Effector CD4-positive, alpha-beta T cell (primary cell): ENCODE measurements at places on chromosomes 16 and 17.

DNA sequence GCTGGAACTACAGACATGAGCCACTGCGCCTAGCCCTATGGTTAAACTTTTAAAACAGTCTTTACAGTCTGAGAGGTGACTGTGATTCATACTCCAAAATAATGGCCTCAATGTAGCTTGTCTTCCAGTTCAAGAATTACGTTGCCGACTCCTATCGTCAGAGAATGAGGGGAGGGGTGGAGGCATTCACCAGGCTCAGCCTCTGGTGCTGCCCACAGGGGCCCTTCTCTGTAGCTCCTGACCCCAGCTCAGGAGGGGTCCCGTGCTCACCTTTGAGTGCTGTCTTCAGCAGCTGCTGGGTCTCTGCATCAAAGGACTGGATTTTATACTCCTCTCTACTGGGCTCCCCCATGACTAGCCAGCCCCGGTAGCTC, 1.2 kb downstream of the MIF4GD start:
- DNase-seq, result no peak

- DNase-seq, result no peak
Observed at GRCh38 chr16:87295259-87295658, 21.9 kb downstream of the C16orf95 start.

- no peak for DNase-seq
Observed at GRCh38 chr17:57482657-57483056, 226.3 kb downstream of the MSI2 start.

- no peak for DNase-seq
Observed at GRCh38 chr17:15180121-15180561, 85.0 kb downstream of the PMP22 start.

GRCh38 chr17:31595666-31596381, 204.3 kb downstream of the RAB11FIP4 start:
- no peak for DNase-seq

DNA sequence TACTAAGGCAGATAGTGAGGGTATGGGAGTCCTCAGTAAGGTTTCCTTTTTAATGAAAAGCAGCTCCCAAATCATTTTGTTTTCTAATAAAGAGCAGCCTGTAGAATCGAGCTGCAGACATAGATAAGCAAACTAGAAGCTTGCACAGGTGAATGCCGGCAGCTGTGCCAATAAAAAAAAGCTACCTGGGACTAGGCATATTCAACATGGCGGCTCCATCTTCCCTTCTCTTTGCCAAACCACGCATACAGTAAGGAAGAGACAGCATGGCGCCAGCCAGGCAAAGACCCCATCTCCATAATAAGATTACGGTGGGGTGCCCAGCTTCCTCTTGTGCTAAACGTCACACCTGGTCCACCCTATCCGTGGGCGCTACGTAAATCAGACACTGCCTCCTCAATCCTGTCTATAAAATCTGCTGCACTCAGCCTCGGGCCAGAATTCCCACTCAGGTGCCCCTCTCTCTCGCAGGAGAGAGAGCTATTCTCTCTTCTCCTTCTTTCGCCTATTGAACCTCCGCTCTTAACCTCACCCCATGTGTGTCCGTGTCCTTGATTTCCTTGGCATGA, 92.7 kb upstream of the FA2H start:
- no peak for DNase-seq

- no peak for DNase-seq
Observed at GRCh38 chr16:66357523-66357928, 9.0 kb upstream of the CDH5 start.

GRCh38 chr16:10169904-10170410, 12.3 kb downstream of the GRIN2A start:
- DNase-seq, result no peak

- peak; percentile 63 for DNase-seq
Observed at GRCh38 chr17:44219616-44220212, at the start of gene UBTF. TSS of gene UBTF (minus strand) at chr17:44219675. CDS start at chr17:44218229, 1,446 bp downstream.

GRCh38 chr16:10754941-10755340, 11.3 kb downstream of the NUBP1 start:
- no peak for DNase-seq

- DNase-seq, result no peak
Observed at GRCh38 chr17:45093444-45094110, 32.5 kb downstream of the NMT1 start.

GRCh38 chr16:73145166-73145880, 97.4 kb upstream of the ZFHX3 start:
- no peak for DNase-seq

- DNase-seq, result no peak
Observed at GRCh38 chr16:16158741-16159374, 64.4 kb downstream of the ABCC6 start.

DNA sequence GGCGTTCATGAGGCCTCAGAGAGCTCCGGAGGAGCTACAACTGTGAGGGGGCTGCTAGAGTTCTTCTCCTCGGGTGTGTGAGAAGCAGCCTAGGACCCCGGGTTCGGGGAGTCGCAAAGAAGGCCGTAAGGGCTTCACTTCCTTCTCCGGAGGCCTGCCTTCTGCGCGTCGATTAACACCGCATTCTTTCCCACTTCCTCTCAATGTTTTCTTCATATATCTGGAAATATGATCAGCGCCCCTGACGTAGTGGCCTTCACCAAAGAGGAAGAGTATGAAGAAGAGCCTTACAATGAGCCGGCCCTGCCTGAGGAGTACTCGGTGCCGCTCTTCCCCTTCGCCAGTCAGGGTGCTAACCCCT, 449 bp downstream of the SMCR8 start:
- peak; percentile 14 for DNase-seq

DNA sequence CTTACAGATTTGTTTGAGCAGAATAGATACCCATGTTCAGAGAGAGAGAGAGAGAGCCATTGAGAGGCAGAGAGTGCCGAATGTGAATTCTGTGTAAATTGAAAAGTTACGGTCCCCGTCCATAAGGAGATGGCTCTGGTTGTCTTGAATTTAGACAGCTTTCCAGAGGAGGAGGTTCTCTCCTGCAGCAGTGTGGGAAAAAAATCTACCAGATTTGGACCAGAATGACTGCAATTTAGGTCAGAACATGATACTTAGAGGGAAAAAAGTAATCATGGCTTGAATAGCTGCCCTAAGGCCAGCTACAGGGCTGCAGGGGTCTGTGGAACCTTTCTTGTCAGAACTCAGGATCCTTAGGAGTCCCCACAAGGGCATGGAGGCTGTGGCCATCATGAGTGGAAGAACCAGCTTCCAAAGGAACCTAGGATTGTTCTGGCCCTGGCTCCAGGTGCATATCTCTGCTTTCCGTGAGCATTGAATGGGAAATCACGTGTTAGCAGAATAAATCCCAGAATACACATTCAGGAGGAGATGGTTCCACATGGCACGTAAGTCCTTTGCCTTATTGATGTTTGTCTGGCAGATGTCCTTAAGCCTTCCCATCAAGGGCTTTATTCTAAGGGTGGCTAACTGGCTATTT, 13.0 kb downstream of the PITPNC1 start:
- no peak for DNase-seq

DNA sequence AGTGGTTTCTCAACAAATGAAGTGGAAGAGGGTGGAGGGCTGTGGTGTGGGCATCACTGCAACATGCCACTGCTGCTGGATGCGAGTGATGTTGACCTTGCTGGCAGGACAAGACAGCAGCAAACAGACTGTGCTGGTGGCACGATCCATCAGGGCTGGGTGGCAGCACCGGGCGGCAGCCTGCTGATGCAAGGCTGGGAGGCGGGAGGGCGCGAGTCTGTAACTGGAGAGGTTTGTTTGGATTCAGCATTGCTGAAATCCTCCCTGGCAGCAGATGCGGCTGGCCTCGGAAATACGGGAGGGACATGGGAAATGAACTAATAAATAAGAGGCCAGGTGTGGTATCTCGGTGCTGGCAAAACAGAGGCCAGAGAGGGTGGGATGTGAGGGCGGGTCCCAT, 224.2 kb downstream of the ENGASE start:
- no peak for DNase-seq

DNA sequence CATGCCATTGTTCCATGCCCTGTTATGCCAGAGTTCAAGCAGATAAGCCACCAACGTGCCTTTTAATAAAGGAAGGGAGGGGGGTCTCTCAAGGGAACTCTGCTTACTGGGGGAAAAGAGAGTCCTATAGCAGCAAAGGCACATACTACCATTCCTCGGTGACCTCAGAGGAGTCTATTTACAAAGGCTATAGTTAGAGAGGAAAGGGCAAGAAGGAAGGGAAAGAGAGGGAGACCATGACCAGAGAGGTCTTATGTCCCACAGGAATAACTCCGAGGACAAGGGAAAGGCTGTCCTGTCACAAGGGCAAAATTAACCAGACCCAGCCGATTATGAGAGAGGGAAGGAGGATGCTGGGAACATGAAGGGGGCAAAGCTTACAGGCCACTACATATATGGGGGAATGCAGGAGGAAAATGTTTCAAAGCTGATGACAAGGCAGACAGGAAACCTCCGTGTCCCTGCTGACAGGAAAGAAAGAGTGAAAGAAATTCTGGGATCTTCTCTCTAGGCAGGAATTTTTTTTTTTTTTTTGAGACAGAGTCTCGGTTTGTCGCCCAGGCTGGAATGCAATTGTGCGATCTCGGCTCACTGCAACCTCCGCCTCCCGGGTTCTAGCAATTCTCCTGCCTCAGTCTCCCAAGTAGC, 51.5 kb downstream of the HIC1 start:
- no peak for DNase-seq

DNA sequence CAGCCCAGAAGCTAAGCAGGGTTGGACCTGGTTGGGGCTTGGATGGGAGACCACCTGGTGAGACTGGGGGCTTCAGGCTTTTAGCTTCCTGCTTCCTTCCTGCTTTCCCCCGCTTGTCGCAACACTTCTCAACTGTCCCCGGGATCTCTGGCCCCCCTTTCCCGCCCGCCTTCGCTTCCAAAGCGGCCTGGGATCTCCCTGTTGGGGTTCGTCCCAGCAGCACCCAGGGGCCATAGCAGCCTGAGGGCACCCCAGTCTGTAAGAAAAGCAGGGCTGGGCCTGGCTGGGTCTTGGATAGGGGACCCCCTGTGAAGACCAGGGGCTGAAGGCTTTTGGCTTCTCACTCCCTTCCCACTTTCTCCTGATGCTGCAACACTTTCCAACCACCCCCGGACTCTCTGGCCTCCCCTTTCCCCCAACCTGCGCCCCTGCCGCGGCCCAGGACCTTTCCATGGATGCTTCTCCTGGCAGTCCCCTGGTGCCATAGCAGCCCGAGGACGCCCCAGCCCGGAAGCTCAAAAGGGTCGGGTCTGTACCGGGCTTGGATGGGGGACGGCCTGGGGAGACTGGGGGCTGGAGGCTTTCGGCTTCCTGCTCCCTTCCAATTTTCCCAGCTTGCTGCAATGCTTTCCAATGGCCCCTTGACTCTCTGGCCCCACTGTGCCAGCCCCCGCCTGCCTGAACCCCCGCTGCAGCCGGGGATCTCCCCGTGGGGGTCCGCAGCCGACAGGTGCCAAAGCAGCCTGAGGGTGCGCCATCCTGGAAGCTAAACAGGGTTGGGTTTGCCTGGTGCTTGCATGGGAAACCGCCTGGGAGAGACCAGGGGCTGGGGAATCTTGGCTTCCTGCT, 2276.2 kb downstream of the TP53TG3F start:
- no peak for DNase-seq

GRCh38 chr16:71648921-71649320, 22.9 kb downstream of the MARVELD3 start:
- DNase-seq, result no peak

DNA sequence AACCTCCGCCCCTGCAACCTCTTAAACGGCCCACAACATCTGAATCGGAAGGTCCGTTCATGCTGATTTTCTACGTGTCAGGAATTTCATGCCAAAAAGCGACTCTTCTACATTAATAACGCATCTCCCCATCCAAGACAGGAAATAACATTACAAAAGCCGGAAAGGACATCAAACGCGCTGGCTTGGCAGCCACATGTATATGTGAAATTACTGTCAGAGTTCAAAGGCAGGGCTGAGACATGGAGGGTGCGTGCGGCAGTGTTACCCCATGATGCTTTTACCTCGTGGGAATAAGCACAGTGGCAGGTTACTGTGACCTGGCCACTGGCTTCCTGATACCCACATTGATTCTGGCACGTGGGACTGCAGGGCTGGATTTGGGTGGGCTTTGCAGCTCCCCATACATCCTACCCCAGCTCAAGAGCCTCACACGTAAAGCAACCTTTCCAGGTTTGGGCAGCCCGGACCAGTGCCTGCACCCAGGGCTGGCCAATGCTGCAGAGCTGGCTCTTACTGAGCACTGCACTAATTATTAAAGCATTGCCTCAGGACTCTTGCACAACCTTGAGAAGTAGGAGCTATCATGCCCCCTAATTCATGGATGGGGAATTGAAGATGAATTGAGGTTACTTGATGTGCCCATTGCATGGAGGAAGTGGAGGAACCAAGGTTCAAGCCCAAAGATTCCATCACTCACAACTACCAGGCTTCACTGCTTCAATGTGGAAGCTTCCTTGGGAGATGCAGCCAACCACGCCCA, 120.6 kb upstream of the FOXF1 start:
- DNase-seq, result no peak

- no peak for DNase-seq
Observed at GRCh38 chr17:50688245-50688644, 19.5 kb downstream of the ANKRD40 start.

DNA sequence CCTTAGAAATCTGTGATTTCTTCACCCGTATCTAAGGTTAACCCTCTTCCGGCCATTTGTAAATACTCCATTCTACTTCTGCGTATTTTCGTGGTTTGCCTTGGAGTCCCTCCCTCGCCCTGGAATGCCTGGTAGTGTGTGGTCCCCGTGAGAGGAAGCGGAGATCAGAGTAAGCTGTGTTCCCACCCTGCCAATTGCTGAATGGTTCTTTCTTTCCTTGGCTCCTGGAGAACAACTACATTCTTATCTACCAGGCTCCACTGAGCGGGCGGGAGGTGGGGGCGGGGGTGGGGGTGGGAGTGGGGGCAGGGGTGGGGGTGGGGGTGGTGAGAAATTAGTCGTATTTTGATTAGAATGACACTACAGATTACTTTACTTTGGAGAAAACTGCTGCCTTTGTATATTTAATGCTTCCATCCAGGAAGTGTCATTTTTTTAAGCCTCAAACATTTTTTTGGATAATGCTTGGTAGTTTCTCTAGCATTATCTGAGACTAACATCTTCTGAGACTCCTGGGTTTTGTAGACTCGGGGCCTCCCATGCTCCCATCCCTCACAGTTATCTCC, 20.9 kb upstream of the FASN start:
- DNase-seq, result no peak

GRCh38 chr17:30041551-30041950, 75.1 kb upstream of the NSRP1 start:
- DNase-seq, result no peak

GRCh38 chr17:46875849-46876352, 24.5 kb downstream of the WNT9B start:
- no peak for DNase-seq

- peak; percentile 70 for DNase-seq
Observed at GRCh38 chr17:50944054-50944901, 78.1 kb upstream of the TOB1 start.

GRCh38 chr17:37310940-37311339, 64.8 kb upstream of the C17orf78 start:
- no peak for DNase-seq

GRCh38 chr16:2715519-2715918, 4.5 kb downstream of the PRSS27 start:
- peak; percentile 78 for DNase-seq
